ENCODE measurements at places on chromosomes 2 and 18.
A peak's percentile ranks its signal among the peaks of the same experiment; 100 is the strongest.

DNA sequence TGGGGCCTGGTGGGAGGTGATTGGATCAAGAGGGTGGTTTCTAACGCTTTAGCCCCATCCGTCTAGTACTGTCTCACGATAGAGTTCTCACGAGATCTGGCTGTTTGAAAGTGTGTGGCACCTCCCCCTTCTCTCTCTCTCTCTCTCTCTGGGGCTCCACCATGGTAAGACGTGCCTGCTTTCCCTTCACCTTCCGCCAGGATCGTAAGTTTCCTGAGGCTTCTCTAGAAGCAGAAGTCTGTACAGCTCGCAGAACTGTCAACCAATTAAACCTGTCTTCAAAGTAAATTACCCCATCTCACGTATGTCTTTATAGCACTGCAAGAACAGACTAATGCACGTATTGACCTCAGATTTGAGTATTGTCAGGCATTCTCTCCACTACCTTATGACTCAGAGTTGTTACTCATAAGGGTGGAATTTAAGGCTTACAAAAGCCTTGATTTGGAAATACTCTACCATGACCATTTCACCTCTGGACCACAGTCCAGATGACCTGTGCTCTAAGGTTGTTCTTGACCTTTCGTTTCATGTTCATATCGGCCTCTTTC lies 99.5 kb upstream of the AGAP1 start:
- peak; percentile 89 for DNase-seq

DNA sequence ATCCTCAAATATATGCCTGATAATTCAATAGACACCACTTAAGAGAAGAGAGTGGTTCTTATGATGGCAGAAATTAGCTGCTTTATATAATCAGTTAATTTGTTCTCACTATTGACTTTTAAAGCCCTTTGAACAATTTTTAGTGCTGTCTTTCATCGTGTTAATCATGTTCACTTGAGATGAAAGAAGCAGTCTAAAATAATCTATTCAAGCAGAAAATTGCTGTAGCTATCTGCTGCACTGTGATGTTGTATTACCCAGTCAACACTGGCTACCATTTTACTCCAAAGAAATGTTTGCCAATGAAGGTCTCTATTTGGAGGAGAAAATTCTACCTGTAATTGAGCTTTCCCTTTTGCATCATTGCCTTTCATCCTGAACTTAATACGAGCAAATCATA lies 459.8 kb upstream of the FSIP2 start:
- DNase-seq: no peak

DNA sequence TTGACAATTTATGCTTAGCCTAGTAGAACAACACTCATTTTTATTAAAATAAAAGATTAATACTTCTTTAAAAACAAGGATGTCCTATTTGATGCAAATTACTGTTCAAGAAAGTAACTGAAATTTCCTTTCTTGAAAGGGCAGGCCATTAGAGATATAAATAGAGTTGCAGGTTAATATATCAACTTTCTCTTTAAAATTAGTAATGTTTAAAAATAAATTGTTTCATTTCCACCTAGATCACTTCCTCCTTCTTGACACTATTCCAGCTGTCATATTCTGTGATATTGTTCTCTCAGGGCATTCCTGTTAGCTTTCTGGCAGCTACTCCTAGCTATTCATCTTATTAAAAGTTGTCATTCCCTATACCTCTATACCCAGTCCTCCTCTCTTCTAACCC lies 357.9 kb upstream of the NRP2 start:
- DNase-seq: no peak

GRCh38 chr18:42114310-42114943 lies 159.4 kb downstream of the PIK3C3 start:
- peak; percentile 52 for DNase-seq

DNA sequence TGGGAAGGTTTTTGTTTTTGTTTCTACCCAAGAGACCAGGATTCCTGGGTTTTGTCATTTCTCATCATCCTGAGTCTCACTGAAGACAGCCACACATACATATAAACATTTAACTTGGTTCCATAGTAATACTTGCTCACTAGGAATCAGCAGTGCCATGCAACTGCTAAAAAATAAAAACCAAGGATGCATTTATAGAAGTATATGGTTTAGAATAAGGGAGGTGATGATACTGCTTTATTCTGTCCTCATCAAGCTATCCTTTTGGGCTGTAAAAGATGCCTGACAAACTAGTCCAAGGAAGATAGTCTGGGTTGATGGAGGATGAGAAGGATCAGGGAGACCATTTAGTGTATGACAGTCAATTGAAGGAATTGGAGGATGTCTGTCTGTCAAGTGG lies 740 bp downstream of the SPATA3 start:
- DNase-seq: no peak
